Ovary (tissue), 10 donors: ENCODE measurements at places on chromosomes 6 and 20. TPM values are rescaled to one million over a fixed set of nuclear protein-coding genes. Genes with fewer than 3 reads are reported as not detected.

The SALL4 gene
- 0.15 TPM for polyA plus RNA-seq

The DDO gene
- polyA plus RNA-seq: 2.5 TPM

The CD24 gene
- 0.86 TPM for polyA plus RNA-seq

The SRSF12 gene
- 1.9 TPM for polyA plus RNA-seq

The RIPPLY2 gene
- 0.40 TPM for polyA plus RNA-seq

The TFAP2C gene
- polyA plus RNA-seq: 0.18 TPM

The PHF3 gene
- 30.9 TPM for polyA plus RNA-seq

The HTR1B gene
- 0.63 TPM for polyA plus RNA-seq

The RCAN2 gene
- 75.3 TPM for polyA plus RNA-seq

The RIMS4 gene
- 2.4 TPM for polyA plus RNA-seq

The MCM8 gene
- polyA plus RNA-seq: 2.4 TPM

The TENT5A gene
- polyA plus RNA-seq: 46.3 TPM

The MUC21 gene
- polyA plus RNA-seq: not detected

The SIGLEC1 gene
- 11.5 TPM for polyA plus RNA-seq

The LPIN3 gene
- 12.5 TPM for polyA plus RNA-seq

The IL20RA gene
- 2.2 TPM for polyA plus RNA-seq

The BPHL gene
- polyA plus RNA-seq: 23.7 TPM

The SLC35D3 gene
- polyA plus RNA-seq: not detected

The ZSWIM3 gene
- polyA plus RNA-seq: 6.0 TPM

The PLN gene
- 110 TPM for polyA plus RNA-seq

The VIP gene
- 0.63 TPM for polyA plus RNA-seq

The ARHGAP40 gene
- not detected for polyA plus RNA-seq

The SH3BGRL2 gene
- 3.8 TPM for polyA plus RNA-seq

The ID4 gene
- 40.6 TPM for polyA plus RNA-seq

The LY86 gene
- 13.8 TPM for polyA plus RNA-seq

The MEP1A gene
- 0.13 TPM for polyA plus RNA-seq

The SOX18 gene
- polyA plus RNA-seq: 2.7 TPM

The SLC17A1 gene
- polyA plus RNA-seq: not detected

The CNR1 gene
- polyA plus RNA-seq: 0.80 TPM

The OR2H2 gene
- polyA plus RNA-seq: not detected

The ADGRF4 gene
- polyA plus RNA-seq: 0.11 TPM

The GNAS-AS1 gene
- 0.22 TPM for polyA plus RNA-seq

The HSPA12B gene
- 4.6 TPM for polyA plus RNA-seq

The HSPA1L gene
- 3.2 TPM for polyA plus RNA-seq

The PPIL6 gene
- polyA plus RNA-seq: 6.3 TPM
